MG63 (cell line): ENCODE measurements at places on chromosomes 6 and 20.
A peak's percentile ranks its signal among the peaks of the same experiment; 100 is the strongest.

DNA sequence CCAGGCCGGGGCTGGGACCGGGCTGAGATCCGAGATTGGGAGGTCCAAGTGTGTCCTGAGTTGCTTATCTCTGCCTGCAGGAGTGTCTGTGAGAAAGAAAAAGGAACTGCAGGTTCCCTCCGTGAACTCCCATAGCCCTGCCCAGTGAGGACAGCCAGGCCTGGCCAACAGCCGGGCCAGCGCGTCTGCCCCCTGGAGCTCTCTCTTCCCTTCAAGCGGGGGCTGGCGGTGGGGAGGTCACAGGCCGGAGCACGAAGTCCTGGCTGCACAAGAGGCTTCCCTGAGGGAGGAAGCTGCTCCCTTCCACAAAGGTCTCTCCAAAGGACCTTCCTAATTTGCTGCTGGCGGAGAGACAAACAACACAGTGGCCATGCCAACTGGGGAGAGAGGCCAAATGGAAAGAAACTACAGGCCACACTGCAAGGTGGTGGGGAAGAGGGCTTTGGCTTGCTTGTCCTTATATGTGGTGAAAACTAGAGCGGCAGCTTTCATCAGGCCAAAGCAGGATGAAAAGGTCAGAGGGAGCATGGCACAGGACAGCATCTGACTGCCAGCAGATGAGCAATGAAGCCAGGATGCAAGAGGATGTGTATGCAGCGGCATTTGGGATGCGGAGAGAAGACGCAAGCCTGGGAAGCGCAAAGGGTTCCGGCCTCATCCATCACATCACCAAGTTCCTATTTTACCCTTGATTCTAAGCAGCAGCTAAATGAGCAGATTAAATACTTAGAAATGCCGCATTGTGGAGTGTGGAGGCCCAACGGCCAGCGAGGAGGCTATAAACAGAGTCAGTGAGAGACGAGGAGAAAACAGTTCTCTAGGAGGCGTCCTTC is 260.0 kb downstream of the ERMARD start:
- DNase-seq: peak; percentile 24

- DNase-seq: no peak
Observed at GRCh38 chr6:169296170-169296569, 42.5 kb upstream of the THBS2 start.

GRCh38 chr6:136344420-136344819 is 54.8 kb upstream of the BCLAF1 start:
- no peak for DNase-seq

- no peak for DNase-seq
Observed at GRCh38 chr6:89736893-89737292, 82.7 kb downstream of the MDN1 start.

- peak; percentile 35 for DNase-seq
Observed at GRCh38 chr6:159311618-159312017, 142.4 kb downstream of the FNDC1 start.

DNA sequence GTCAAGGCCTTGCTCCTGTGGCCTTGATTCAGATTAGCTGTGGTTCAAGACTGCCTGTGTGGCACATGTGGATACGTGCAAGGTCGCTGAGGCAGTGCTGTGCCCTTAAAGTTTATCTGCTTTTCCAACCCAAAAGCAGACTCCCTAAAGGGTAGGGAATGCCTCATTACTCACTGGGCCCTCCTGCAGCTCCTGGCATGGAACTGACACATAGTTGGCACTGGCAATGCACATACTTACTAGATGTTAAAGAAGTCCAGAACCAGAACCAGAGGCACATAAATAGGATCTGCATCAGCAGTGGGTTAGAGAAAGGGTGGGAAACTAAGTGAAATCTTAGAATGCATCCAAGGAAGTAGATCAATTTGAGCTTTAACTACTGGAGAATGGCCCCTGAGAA is 90.6 kb upstream of the MLN start:
- DNase-seq: peak; percentile 29

DNA sequence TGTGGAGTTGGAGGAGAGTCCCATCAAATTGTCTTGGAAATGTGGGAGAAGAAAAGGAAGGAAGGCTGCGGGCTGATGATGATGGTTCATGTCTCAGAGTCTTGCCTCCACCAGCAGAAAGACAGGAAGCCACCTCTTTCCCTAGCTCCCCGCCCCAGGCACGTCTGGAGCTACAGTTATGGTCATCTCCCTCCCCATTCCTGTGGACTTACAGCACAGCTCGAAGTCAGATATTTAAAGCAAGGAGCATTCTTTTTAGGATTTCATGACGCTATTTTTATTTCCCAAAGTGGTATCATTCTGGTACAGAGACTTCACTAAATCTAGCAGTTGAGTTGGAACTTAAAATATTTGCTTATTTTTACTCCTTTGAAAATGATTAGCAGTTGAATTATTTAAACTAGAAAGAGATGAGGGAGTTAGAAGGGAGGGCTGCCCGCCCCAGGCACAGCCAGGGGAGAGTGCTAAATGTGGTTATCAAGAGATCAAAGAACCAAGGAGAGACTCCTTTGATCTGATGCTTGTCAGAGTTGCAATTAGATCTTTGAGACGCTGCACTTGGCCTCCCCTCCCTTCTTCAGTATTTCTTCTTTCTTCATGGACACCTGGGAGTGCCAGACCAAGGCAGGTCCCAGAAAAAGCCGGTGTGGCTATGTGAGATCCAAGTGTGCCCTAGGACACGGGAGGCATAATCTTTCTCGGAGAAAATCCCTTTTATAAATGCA is 199.9 kb upstream of the SOX4 start:
- no peak for DNase-seq

GRCh38 chr20:63238514-63239125 is 2.9 kb downstream of the BIRC7 start:
- no peak for DNase-seq

DNA sequence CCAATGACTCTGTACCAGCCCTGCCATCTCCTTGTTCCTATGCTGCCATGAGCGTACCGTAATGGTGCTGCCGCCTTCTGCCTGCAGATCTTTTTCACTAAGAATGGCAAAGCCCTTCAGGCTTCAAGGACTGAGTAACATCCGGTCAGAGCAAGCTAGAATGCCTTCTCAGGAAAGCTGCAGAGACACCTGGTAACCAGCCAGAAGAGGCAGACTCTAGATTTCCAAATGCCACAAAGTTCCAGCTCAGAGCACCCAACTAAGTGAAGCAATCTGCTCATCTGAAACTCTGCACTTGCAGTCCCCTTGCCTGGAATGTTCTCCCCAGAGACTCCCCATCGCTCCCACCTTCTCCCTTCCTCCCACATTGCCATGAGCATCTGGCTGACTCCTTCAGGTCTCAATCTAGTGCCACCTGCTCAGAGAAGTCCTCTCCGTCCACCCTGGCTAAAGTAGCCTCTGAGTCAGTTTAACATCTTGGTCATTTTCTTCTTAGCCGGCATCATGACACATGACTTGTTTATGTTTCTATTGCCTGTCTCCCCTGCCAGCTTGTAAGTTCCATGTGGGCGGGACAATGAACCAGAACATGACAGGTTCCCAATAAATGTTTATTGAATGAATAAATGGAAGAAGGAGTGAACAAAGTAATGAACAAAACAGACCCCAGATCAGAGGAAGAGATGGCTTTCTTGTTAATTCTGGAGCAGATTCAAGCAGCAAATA is 6.9 kb upstream of the OCSTAMP start:
- DNase-seq: peak; percentile 47

- DNase-seq: no peak
Observed at GRCh38 chr6:157921685-157922367, 59.8 kb upstream of the SYNJ2 start.

- DNase-seq: no peak
Observed at GRCh38 chr6:14040042-14040441, 77.5 kb upstream of the CD83 start.

DNA sequence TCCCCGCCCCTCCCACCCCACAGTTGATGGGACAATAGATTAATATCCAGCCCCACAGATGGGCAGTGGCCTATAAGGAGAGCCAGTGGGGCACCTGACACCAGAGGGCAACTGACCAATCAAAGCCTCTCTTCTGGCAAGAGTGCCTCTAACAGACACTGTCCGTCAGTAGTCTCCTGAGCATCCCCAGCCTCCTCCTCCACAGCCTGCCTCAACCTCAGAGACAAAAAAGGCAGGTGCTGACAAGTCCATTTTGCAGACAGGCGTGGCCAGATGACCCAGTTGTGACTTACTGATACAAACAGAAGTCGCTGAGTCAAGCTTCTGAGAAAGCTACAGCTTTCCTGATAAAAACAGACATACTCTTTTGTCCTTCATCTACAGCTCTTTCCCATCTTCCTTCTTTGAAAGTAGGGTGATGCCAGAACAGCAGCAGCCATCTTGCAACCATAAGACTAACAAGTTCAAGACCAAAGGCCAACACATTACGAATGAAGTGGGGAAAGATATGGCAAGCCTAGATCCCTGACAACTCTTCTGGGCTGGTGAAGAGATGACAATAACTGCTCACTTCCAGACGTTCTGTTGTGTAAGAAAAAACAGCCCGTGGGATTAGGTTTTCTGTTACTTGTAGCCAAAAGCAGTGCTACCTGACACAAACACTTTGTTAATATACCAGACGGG is 12.3 kb downstream of the PPIL1 start:
- no peak for DNase-seq

- no peak for DNase-seq
Observed at GRCh38 chr6:57224769-57225515, 2.8 kb upstream of the RAB23 start.

GRCh38 chr6:30752157-30752927 is 8.0 kb upstream of the IER3 start:
- DNase-seq: peak; percentile 99

DNA sequence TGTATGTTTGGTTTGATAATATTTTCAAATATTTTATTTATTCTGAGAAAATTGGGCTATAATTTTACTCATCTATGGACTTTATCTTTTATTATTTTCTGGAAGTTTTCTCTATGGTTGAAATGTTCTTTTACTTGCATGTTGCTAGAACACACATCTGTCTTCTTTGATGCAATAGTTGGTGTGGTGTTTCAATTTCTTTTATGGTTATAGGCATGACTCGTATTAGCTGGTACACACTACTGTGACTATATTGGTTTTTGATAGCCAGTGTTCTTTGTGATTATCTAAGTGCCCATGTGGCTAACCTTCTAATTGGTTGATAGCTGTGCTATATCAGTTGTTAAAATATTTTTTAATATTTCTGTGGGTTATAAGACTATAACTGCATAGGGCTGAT is 1343.3 kb upstream of the GJE1 start:
- DNase-seq: no peak
